Keratinocyte (primary cell): ENCODE measurements at places on chromosomes 16 and 17.
A peak's percentile ranks its signal among the peaks of the same experiment; 100 is the strongest.

- no peaks in the 10 kb centered on the region for H3K27me3 ChIP-seq
- no peak overlapping the region for H3K4me3 ChIP-seq
- no peaks in the 10 kb centered on the region for H3K36me3 ChIP-seq
- no peak overlapping the region for H3K27ac ChIP-seq
- no peaks in the 10 kb centered on the region for H3K4me1 ChIP-seq
Observed at GRCh38 chr16:69861292-69862030, 89.7 kb upstream of the CLEC18A start.

DNA sequence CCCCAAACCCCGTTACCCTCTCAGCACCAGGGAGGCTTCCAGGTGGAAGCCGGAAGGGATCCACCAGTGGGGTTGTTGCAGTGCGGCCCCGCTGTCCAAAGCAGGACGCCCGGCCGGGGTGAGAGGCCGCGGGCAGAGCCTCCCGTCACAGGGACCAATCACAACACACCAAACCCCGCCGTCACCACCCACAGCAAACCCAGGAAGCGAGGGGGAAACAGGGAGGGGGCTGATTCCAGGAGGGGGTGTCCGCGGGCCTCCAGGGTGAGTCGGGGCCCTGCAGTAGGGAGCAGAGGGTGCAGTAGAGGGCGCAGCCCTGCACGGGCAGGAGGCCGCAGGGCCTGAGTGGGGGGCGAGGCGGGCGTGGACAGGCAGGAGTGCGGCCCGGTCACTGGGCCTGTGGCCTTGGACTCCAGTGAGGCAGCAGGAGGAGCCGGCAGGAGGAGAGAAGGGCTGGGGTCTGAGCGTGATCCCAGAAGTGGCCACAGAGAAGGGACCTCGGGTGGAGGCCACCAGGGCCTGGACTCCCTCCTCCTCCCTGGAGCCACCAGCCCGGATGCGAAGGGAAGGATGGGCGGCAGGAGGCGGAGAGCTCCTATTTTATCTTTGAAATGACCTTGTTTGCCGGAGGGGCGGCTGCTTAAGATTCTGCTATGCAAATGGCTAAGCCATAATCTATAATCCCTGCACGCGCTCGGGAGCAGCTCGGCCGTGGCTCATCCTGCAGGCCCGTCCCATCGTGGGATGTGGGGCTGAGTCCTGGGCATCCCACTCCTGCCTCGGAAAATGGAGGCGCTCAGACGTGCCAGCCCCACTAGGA is 41.5 kb downstream of the ZFPM1 start:
- no peaks in the 10 kb centered on the region for H3K27me3 ChIP-seq
- H3K27ac ChIP-seq: no peak overlapping the region
- no peak for DNase-seq
- no peak overlapping the region for H3K4me3 ChIP-seq
- no peaks in the 10 kb centered on the region for H3K4me1 ChIP-seq

DNA sequence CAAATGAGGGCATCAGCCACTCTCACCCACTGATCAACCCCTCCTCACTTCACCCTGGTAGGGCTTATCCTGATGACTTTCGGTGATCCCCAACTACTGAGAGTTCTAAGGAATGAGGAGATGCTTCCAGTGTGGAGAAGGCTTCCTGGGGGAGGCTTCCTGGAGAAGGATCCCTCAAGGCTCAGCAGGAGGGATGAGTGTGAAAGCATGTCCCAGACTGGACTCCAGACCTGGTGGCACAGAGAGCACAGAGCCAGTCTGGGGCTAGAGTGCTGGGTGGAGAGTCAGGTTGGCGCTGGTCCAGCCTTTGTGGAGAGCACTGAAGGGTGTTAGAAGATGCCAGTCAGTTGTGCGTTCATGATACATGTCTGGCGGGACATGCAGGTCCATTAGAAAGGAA is 53.7 kb downstream of the PLD6 start:
- no peak overlapping the region for H3K4me3 ChIP-seq
- H3K4me1 ChIP-seq: peaks cover 58% of the 10 kb centered on the region
- no peaks in the 10 kb centered on the region for H3K27me3 ChIP-seq
- H3K27ac ChIP-seq: peak overlapping the region; percentile 92

DNA sequence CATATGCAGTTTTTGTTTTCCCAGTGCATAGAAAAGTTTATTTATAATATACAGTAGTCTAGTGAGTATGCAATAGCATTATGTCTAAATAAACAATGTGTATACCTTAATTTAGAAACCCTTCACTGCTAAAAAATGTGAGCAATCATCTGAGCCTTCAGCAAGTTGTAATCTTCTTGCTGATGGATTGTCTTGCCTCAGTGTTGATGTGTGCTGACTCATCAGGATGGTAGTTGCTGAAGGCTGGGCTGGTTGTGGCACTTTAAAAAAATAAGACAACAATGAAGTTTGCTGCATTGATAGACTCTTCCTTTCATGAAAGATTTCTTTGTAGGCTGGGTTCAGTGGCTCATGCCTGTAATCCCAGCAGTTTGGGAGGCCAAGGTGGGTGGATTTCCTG is 13.9 kb upstream of the CAPNS2 start:
- H3K36me3 ChIP-seq: no peaks in the 10 kb centered on the region
- no peaks in the 10 kb centered on the region for H3K27me3 ChIP-seq
- H3K27ac ChIP-seq: peak overlapping the region; percentile 49
- H3K4me1 ChIP-seq: peaks cover 19% of the 10 kb centered on the region
- peak; percentile 44 for DNase-seq

GRCh38 chr17:77279448-77280303 is 138.9 kb downstream of the SEC14L1 start:
- H3K27ac ChIP-seq: peak overlapping the region; percentile 89
- peaks cover 31% of the 10 kb centered on the region for H3K4me1 ChIP-seq
- peak overlapping the region; percentile 73 for H3K4me3 ChIP-seq
- peaks cover 3% of the 10 kb centered on the region for H3K36me3 ChIP-seq
- DNase-seq: no peak
- no peaks in the 10 kb centered on the region for H3K27me3 ChIP-seq

GRCh38 chr17:41329279-41329948 is 13.9 kb upstream of the KRTAP17-1 start:
- DNase-seq: no peak
- no peak overlapping the region for H3K27ac ChIP-seq
- no peaks in the 10 kb centered on the region for H3K27me3 ChIP-seq
- no peaks in the 10 kb centered on the region for H3K4me1 ChIP-seq
- H3K36me3 ChIP-seq: no peaks in the 10 kb centered on the region
- no peak overlapping the region for H3K4me3 ChIP-seq

DNA sequence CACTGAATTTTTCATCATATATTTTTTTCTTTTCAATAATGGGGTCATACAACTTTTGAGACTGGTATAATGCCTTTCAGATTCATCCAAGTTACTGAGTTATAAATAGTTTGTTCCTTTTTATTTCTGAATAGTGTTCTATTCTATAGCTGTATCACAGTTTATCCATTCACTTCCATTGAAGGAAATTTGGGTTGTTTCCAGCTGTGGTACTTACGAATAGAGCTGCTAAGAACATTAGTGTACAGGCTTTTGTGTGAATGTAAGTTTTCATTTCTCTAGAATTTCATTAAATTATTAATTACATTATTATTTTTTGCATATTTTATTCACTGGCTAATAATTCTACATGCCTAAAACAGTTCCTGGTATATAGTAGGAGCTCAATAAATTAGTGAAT is 52.9 kb downstream of the SNTB2 start:
- no peak for DNase-seq
- no peaks in the 10 kb centered on the region for H3K27me3 ChIP-seq
- H3K4me3 ChIP-seq: no peak overlapping the region
- no peaks in the 10 kb centered on the region for H3K36me3 ChIP-seq
- no peaks in the 10 kb centered on the region for H3K4me1 ChIP-seq
- H3K27ac ChIP-seq: no peak overlapping the region

GRCh38 chr16:84647828-84648594 is at the start of gene KLHL36:
Gene KLHL36, plus strand, starts transcription at chr16:84648511. Its CDS starts 2,357 bp downstream, at chr16:84650868.
- peaks cover 39% of the 10 kb centered on the region for H3K4me1 ChIP-seq
- H3K27ac ChIP-seq: peak within 1 kb of the TSS; percentile 67
- H3K4me3 ChIP-seq: peak within 1 kb of the TSS; percentile 82
- DNase-seq: no peak
- no peaks in the 10 kb centered on the region for H3K27me3 ChIP-seq
- H3K36me3 ChIP-seq: peaks cover 9% of the 10 kb centered on the region

DNA sequence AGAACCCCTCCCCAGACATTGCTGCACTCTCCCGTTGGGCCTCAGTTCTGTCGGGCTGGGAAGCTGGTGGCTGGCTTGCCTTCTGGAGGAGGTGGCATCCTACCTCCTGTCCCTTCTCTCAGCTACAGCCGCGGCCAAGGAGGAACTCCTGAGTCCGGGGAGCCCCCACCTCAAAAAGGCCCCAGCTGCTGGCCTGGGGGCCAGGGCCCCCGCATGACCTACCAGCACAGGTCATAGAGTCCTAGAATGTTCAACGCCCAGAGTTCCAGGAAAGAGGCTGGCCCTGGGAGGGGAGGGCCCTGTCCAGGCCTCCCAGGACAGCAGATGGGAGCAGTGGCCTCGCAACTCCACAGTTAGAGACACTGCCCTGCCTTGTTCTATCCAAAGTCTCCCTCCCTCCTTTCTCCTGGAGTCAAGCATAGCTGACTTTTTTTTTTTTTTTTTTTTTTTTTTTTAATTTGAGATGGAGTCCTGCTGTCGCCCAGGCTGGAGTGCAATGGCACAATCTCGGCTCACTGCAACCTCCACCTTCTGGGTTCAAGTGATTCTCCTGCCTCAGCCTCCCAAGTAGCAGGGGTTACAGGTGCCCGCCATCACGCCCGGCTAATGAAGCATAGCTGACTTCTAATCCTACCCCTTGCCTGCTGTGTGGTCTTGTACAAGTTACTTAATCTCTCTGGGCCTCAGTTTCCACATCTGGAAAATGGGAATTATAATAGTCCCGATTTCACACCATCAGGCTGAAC is 7.1 kb downstream of the CARHSP1 start:
- H3K36me3 ChIP-seq: peaks cover 13% of the 10 kb centered on the region
- H3K4me3 ChIP-seq: no peak overlapping the region
- H3K4me1 ChIP-seq: peaks cover 27% of the 10 kb centered on the region
- H3K27me3 ChIP-seq: no peaks in the 10 kb centered on the region
- no peak for DNase-seq
- H3K27ac ChIP-seq: no peak overlapping the region

- no peak for DNase-seq
- no peaks in the 10 kb centered on the region for H3K4me1 ChIP-seq
- H3K27ac ChIP-seq: no peak overlapping the region
- H3K36me3 ChIP-seq: no peaks in the 10 kb centered on the region
Observed at GRCh38 chr16:6692874-6693273, 639.8 kb upstream of the RBFOX1 start.

GRCh38 chr16:35750701-35751104 is 2291.3 kb downstream of the TP53TG3F start:
- no peak for DNase-seq
- no peak overlapping the region for H3K27ac ChIP-seq
- H3K4me3 ChIP-seq: no peak overlapping the region
- H3K27me3 ChIP-seq: no peaks in the 10 kb centered on the region

DNA sequence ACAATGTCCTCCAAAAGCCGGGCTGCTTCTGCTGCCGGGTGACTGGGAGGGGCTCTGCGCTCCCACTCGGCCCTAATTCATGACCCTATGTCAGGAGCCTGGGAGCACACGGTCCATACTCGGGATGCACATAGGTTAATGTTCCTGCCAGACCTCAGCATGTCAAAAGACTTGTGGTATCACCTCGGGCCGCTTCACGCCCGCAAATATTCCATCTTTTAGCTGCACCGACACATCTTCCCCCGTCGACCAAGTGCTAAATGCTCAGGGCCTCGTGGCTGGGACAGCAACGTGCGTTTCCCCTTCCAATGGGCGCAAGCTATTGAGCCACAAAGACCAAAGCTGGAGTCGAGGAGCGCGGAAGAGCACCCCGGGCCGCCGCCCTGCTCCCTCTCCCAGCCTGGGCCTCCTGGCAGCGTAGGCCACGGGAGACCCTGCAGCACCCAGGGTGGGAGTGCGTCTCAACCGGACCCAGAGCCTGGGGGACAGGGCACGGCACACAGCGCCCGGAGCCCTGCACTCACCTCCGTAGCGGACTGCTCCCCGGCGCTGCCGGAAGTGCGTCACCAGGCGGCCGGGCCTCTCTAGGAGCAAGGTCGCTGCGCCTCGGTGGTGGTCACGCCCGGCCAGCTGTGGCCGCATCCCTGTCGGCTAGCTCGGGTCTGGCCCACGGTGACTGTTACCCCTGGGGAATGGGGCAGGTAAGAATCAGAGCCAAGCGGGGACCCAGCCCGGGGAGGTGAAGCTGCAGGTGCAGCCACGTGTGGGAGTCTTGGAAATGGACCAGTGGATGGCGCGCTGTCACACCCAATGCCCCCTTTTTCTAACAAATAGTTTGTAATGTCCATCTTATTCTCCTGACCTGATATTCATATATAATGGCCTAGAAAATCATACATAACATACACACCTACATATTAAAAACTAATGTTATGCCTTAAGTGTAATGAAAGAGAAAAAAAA is at the start of gene ZNF23:
TSS of gene ZNF23 (minus strand) at position 562 of the 963 bp plus-strand sequence. CDS start 5,451 bp downstream, outside the sequence.
- H3K4me3 ChIP-seq: peak within 1 kb of the TSS; percentile 99
- DNase-seq: no peak
- H3K36me3 ChIP-seq: no peaks in the 10 kb centered on the region
- H3K27ac ChIP-seq: peak within 1 kb of the TSS; percentile 84
- H3K27me3 ChIP-seq: no peaks in the 10 kb centered on the region
- peaks cover 13% of the 10 kb centered on the region for H3K4me1 ChIP-seq

DNA sequence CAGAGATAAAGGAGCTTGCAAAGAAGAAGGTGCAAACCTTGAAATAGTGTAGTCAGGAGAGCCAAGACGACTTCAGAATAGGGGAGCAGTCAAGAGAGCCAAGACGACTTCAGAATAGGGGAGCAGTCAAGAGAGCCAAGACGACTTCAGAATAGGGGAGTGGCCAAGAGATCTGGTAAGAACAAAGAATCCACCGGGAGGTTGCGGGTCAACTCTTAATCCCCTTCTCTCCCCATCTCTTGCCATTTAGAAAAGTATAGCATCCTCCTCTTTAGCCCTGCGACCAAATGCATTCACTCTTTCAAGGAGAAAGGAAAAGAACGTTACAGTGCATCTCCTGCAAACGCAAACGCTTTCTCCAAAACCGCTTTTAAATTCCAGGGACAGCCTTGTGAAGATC is 713 bp downstream of the KNOP1 start:
- peak overlapping the region; percentile 82 for H3K27ac ChIP-seq
- H3K4me1 ChIP-seq: peaks cover 15% of the 10 kb centered on the region
- DNase-seq: no peak
- H3K36me3 ChIP-seq: peaks cover 6% of the 10 kb centered on the region

GRCh38 chr16:67245674-67246080 is 1.6 kb downstream of the FHOD1 start:
- H3K36me3 ChIP-seq: no peaks in the 10 kb centered on the region
- peaks cover 18% of the 10 kb centered on the region for H3K27me3 ChIP-seq
- peak overlapping the region; percentile 85 for H3K4me3 ChIP-seq
- peaks cover 66% of the 10 kb centered on the region for H3K4me1 ChIP-seq

DNA sequence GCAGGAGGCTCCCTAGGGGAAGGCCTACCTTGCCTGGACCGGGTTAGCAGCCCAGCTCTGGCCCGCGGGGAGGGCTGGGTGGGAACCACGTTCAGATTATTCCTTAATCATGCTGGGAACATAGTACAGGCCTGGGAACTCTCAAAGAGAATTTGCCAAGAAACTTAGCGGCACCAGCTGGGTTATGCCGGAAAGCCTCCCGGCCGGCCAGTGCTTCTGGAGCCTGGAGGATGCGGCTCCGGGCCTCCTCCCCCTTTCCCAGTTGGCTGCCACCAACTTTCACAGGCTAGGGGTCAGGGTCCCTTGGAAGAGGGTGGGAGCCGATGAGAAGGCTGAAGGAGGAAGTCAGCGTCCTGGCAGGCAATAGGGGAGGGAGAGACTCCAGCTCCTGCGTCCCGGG is 10.8 kb downstream of the NGFR start:
- no peak for DNase-seq
- no peaks in the 10 kb centered on the region for H3K36me3 ChIP-seq
- no peaks in the 10 kb centered on the region for H3K27me3 ChIP-seq
- H3K4me3 ChIP-seq: no peak overlapping the region

- peaks cover 21% of the 10 kb centered on the region for H3K27me3 ChIP-seq
- peaks cover 14% of the 10 kb centered on the region for H3K4me1 ChIP-seq
- no peak overlapping the region for H3K27ac ChIP-seq
- H3K36me3 ChIP-seq: no peaks in the 10 kb centered on the region
- DNase-seq: no peak
Observed at GRCh38 chr16:66580605-66581209, 1.4 kb downstream of the CMTM2 start.
